ENCODE measurements at places on chromosomes 1 and 21.
A peak's percentile ranks its signal among the peaks of the same experiment; 100 is the strongest.

GRCh38 chr1:109298666-109299557, 7.9 kb downstream of the MYBPHL start:
- no peak for DNase-seq

DNA sequence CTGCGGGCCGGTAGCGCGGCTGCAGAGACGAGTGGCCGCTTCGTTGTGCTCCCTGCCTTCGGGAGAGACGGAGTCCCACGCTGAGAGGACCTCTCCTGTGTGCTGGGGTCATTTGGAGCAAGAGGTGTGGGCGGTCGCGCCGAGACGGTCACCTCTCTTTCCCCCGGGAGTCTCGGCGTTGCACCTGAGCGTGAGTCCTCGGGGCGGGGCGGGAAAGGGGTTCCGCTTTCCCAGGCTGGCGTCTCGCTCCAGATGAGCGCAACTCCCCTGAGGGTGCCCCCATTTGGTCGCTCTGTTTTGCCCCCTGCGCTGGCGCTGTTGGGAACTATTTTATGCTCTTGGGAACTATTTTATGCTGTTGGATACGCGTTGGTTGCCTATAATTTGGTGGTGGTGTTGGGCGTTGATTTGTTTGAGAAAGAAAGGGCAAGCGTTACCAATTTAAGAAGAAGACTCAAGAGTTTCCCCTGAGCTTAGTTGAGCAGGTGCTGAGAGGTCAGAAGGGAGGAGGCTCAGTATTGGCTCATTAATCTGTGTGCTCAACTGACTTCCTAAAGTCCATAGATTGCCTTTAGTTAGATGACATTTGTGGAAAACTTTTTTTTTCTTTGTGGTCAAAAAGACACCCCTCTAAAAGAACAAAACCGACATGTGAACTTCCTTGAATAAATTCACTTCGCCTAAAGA, 683 bp downstream of the LRRC8B start:
- DNase-seq = no peak

DNA sequence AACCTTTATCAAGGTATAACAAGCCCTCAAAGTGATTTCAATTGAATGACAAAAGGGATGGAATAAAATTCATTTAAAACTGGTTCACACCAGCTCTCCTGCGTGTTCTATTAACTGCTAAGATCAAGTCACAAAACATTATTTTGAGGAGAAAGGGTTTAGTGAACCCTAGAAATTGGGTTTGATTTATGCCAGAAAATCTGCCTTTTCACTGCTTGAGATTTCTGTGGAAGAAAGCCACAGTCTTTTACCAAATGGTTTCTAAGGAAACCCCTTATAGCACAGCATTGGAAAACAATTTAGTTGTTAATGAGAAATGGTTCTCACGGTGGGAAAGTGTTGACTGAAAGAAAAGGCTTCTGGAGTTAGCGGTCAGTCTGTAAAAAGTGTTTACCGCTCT, 43.6 kb upstream of the DPH5 start:
- DNase-seq = no peak

- no peak for DNase-seq
These were observed 95.7 kb upstream of the PALMD start for GRCh38 chr1:99550198-99550597.

DNA sequence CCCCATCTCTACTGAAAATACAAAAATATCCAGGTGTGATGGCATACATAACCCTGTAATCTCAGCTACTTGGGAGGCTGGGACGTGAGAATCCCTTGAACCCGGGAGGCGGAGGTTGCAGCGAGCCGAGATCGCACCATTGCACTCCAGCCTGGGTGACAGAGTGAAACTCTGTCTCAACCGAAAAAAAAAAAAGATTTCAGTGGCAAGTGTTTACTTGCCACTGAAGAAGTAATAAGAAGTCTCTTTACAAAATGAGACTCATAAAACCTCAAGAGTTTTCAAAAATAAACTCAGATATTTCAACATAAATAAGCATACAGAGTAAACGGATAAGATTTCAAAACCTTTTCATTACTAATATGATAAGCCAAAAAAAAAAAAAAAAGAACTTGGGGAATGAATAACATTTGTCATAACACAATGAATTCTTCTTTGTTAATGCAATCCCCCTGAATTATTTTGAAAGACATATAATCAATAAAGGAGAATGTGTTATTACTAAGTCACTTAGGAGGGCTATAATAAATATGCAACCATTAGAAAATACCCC, 34.2 kb upstream of the EXO1 start:
- DNase-seq = no peak

DNA sequence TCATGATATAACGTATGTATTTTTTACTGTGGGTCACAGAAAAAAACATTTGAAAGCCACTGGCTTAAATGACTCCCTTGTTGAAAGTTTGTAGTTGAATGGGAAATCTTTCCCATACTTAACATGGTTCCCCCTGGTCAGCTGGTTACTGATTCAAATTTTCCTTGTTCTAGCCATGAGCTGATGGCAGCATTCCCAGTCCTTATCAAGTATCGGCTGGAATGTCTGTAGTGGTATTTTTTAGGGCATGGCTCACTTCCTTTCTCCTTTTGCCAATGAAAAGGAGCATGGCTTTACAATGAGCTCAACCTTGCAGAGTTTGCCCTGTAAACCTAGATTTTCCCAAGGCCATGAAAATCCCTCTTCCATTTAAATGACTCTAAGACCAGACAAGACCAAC, 55.7 kb downstream of the GIPC2 start:
- peak; percentile 49 for DNase-seq

DNA sequence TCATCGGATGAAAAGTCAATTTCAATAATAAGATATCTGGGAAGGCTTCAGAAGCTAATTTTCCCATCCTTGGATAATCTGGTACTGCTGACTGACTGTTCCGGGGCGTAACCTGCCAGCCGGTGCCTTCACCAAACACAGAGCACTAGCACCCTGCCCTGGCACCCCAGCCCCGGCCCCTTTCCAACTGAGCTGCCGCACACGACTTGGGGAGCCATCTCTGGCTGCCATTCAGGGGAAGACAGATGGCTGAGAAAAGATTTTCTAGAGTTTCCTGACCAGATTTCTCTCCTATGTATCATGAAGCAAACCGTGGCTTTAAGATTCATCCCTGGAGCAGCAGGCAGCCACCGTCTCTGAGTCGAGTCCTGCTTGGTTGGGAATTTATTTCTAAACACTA, 96.0 kb upstream of the SYT6 start:
- no peak for DNase-seq

DNA sequence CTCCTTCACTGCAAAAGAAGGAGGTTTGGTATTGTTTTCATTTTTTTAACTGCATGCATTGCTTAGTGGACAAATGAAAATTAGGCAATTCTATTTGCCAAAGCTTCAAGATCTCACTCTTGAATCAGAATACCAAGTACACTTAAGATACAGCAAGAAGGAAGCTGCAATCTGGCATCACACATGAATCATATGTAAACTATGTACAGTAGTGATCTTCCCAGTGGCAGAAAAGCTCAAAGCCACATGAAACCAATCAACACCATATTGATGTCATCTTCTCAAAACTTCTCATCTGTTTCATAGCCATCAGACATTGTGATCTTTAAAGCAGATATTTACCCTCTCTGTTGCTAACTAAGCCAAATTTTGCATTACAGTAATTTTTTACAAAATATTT, 550.1 kb downstream of the LTN1 start:
- no peak for DNase-seq

DNA sequence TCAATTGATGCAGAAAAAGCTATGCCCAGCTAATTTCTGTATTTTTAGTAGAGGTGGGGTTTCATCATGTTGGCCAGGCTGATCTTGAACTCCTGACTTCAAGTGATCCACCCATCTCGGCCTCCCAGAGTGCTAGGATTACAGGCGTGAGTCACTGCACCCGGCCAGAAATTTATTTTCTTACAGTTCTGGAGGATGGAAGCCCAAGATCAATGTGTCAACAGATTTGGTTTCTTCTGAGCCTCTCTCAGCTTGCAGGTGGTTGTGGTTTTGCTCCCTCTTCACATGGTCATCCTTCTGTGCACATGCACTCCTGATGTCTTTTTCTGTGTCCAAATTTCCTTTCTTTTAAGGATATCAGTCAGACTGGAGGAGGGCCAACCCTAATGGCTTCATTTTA, 35.6 kb downstream of the SHCBP1L start:
- no peak for DNase-seq

DNA sequence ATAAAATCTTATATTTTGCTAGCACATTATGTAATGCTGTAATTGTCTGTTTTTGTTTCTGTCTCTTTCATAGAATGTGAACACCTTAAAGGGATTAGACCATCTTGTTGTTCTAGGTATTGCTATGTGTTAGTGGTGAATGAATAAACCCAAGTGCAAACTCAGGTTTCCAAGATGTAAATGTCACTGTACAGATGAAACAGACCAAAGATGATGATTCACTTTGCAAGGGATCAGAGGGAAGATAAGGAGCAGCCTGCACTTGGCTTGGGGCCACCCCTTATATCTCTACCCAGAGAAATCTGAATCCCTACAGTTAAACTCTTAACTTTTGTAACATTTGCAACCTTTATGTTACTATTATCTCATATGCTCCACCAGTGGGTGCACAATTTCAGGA, 25.4 kb downstream of the UROD start:
- no peak for DNase-seq

- DNase-seq = no peak
These were observed 10.2 kb upstream of the DMRTB1 start for GRCh38 chr1:53449021-53449420.

GRCh38 chr1:20643080-20643479, 9.8 kb downstream of the PINK1 start:
- no peak for DNase-seq

- DNase-seq = no peak
These were observed 18.7 kb upstream of the POFUT2 start for GRCh38 chr21:45306453-45306831.

- DNase-seq = no peak
These were observed 3.2 kb upstream of the TFAP2E start for GRCh38 chr1:35569936-35570335.

DNA sequence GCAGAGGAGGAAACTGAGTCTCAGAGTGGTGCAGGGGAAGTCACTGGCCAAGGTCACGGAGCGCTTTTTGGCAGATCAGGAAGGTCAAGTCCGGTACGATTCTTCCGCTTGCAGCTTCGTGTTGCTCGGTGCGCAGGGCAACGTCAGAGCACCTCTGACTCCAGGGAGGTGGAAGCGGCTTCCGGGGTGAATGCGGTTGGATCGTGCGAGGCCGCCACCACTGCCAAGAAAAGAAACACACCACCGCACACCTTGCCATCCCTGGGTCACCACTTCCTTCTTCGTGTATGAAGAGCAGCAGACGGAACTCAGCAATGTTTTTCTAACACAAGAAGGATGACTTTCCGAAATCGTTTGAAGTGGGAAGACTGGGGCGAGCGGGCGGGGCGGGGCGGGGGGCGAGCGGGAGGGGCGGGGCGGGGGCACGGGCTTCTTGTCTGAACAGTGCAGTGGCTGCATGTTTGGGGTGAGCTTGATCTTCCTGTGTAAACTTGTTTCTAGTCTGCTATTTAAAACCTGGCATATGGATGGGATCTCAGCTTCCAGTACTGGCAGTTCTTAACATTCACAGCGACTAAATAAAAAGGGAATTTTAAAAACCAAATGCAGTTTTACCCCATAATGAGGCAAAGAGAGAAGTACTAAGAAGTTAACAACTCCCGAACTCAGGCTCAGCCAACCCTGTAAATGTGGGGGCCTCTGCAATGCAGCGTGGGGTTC, 300.0 kb downstream of the RRAGC start:
- no peak for DNase-seq

- no peak for DNase-seq
These were observed 12.9 kb upstream of the SLC2A7 start for GRCh38 chr1:9038881-9039760.

DNA sequence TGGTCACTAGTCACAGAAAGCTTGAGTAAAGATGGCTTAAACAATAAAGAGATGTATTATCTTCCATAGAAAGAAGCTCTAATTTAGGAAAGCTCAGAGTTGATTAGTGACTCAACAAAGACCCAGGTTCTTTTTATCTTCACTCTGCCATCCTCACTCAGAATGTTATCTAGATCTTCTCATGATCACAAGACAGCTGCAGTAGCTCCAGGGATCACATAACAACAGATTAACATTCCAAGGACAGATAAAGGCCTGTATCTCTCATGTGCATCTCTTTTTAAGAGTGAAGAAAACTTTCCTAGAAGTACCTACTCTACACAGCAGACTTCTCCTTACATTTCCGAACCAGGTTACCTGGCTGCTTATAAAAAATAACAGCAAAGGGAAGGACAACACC, 368.7 kb upstream of the PROX1 start:
- no peak for DNase-seq

- no peak for DNase-seq
These were observed 917 bp downstream of the MEX3A start for GRCh38 chr1:156081180-156081916.

- no peak for DNase-seq
These were observed 26.3 kb downstream of the PER3 start for GRCh38 chr1:7810395-7810794.

DNA sequence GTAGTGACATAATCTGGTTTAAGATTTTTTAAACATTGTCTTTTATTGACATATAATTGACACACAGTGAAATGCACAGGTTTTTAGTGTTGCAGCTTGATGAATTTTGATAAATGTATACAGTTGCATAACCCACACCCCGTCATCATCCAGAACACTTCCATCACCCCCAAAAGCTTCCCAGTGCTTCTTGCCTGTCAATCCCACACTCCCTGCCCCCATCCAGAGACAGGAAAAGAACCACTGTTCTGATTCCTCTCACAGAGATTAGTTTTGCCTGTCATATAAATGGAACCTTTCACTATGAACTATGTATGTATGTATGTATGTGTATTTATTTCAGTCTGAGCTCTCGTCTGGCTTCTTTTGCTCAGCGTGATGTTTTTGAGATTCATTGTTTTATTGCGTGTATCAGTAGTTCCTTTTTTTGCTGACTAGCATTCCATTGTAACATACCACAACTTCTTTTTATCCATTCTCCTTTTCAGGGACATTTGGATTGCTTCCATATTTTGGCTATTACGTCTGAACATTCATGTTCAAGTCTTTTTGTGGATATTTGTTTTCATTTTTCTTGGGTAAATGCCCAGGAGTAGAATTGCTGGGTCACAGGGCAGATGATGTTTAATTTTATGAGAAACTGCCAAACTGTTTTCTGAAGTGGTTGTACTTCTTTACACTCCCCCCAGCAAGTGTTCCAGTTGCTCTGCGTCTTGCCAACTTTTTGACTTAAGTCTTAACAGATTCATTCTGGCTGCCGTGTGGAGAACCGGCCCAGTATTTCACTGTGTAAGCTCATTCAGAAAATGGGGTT, 8.7 kb downstream of the UBIAD1 start:
- DNase-seq = no peak

GRCh38 chr1:153933955-153934354, 11.2 kb upstream of the GATAD2B start:
- DNase-seq = no peak

DNA sequence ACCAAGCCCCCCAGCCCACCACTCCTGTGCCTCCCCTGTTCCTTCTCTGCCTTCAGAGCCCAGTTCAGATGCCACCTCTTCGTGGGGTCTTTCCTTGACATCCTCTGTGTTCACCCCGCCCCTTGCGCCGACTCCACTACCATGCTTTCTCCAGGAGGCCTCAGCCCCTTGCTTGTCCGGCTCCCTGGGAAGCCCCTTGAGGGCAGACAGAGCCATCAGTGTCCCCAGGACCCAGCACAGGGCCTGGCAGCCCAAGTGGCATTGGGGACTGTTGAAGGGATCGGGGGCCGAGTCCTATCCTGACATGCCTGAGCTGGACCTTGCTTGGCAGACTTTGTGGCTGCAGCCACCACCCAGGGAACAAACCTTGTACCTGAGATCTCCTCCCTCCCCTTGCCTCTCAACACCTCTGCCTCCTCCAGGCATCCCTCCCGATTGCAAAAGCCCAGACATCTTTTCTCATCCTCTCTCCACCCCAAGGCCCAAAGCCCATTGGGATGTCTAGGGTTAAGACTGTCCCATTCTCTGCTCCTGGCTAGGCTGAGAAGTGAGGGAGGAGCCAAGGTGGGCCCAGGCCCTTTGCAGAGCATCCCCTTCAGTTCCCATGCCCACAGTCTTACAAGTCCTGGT, 3.4 kb downstream of the CLDN19 start:
- no peak for DNase-seq
